Suppressor macrophage (primary cell): ENCODE measurements at places on chromosomes 13 and 19.

GRCh38 chr13:47332149-47332548 is 435.3 kb upstream of the HTR2A start:
- DNase-seq = no peak

DNA sequence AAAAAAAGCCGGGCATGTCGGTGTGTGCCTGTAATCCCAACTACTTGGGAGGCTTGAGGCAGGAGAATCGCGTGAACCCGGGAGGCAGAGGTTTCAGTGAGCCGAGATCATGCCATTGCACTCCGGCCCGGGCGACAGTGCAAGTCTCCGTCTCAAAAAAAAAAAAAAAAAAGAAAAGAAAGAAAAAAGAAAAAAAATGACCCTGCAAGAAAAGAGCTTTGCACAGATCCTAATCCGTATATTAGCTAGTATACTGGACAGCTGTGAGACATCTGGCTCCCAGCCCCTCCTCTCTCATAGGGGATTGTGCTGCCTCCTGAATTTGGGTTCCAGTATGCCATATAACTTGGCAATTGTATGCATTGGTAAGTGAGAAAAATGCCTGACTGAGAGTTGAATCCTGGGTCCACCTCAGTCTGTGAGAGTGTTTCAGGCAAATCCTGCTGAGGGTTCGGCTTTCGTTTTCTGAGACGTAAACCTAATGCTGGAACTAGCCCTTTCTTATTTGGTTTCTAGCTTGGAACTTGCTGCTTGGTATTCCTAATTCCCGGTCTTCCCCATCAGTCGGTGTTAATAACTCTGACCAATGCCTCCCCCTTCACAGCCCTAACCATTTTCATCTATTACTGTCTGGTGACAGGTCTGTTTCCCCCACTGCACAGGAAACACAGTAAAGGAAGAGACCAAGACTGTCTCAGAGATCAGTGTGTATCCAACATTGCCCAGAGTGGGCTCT is 1.3 kb upstream of the AKT2 start:
- DNase-seq = no peak

- no peak for DNase-seq
Measured at GRCh38 chr13:68319384-68319783, 1089.2 kb upstream of the PCDH9 start.

DNA sequence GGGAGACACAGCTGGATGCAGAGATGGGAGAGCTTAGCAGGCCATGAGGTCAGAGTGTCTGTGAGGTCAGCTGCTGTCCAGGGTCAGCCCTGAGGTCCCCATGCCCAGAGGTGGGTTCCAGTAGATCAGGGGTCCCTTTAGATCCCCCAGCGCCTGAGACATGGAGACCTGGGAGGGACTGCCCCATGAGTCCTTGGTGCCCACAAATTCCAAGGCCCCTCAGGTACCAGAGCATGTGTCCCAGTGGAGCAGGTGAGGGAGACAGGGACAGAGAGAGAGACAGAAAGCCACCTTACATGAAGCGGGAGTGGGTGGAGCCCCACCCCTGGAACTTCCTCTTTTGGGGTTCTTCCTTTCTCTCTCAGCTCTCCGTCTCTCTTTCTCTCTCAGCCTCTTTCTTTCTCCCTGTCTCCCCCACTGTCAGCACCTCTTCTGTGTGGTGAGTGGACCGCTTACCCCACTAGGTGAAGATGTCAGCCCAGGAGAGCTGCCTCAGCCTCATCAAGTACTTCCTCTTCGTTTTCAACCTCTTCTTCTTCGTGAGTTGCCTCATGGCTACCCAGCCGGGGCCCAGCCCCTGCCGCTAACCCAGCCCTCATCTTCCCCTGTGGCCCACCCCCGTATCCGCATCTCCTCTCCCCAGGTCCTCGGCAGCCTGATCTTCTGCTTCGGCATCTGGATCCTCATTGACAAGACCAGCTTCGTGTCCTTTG is at the start of gene CD37:
CD37 (plus strand) TSS at position 336 of the 713 bp plus-strand sequence; CDS start at position 471, 135 bp downstream.
- peak; percentile 69 for DNase-seq
